ENCODE measurements at places on chromosomes 2 and 18.

- no peak for DNase-seq
Observed at GRCh38 chr18:41731884-41732283, 223.2 kb upstream of the PIK3C3 start.

DNA sequence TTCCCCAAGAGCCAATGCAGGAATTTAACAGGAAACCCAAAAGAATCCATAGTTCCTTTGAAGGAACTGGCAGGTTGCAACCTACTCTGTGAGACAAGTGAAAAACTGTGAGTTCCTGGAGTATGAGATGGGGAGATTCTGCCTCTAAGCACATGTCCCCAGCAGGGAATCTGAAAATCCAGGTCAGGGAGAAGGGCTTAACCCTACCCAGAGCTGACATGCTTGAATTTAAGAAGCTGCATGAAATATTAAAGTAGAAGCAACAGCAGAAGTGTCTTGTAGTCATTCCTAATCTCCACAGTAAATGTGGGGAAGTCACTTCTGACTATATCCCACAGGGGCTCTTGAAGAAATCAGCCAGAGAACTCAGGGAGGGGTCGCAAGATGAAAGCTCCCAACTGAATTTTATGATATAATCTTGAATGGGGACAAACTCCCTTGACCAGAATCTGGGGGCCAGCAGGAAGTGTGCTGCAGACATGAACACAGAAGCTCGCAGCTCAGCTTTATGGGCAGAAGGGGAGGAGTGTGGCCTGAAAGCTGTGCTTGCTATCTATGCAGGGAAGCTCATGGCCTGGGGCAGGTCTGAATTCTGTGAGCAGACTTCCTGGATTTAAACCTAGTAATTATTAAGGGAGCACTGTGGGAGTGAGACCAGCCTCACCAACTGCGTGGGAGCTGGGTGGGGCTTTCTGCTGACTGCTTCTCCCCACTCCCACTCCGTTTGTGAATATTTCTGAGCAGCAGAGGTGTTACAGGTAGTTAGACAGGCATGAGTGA, 184.1 kb upstream of the KYNU start:
- no peak for DNase-seq

DNA sequence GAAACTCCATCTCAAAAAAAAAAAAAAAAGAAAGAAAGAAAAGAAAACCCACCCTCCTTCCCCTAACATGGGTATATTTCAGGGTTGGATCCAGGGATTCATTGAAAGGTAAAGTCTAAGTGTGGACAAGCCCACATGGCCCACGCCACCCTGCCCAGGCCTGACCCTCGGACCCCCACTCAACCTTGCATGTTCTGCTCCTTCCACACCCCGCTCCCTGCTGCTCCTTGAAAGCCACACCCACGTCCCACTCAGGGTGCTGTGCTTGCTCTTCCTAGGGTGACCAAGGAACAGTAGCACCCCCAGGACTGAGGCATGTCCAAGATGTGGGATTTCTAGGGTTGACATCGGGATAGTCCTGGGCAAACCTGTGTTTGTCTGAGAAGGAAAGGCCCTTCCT, 172.7 kb upstream of the MYCN start:
- no peak for DNase-seq

DNA sequence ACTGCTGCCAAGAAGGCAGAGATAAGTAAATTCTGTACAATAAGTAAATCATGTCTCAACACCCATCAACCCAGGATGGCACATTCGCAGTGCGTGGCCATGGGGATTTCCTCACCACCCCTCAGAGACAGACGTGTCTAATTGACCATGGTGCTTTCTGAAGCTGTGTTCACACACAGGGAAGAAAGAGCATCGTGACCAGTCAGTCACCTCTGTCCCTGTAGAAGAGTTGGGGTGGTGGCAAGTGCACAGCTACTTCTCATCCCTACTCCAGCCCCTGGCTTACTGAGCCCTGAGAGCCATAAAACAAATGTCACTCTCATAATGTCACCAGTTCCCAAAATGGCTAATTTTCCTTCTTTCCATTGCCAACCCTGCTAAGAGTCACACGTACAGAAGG, 31.3 kb upstream of the MLPH start:
- no peak for DNase-seq

- DNase-seq = no peak
Observed at GRCh38 chr2:25304826-25305596, 36.7 kb downstream of the DNMT3A start.

DNA sequence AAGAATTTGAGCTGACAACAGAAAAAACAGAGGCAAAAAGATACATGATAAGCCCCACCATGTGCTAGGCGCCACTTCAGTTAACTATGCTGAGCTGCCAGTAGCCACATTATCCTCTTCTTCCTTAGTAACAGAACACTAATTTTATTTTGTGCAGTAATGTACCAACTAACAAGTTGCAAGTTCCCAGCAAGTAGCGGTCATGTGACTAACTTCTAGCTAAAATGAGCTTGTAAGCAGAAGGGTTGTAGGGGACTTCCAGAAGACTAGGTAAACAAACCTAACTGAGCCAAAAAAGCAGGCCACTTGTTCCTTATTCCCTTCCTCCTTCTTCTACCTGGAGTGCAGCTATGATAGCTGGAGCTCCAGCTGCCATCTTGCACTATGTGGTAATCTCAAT, 75.5 kb downstream of the DTNB start:
- DNase-seq = no peak

DNA sequence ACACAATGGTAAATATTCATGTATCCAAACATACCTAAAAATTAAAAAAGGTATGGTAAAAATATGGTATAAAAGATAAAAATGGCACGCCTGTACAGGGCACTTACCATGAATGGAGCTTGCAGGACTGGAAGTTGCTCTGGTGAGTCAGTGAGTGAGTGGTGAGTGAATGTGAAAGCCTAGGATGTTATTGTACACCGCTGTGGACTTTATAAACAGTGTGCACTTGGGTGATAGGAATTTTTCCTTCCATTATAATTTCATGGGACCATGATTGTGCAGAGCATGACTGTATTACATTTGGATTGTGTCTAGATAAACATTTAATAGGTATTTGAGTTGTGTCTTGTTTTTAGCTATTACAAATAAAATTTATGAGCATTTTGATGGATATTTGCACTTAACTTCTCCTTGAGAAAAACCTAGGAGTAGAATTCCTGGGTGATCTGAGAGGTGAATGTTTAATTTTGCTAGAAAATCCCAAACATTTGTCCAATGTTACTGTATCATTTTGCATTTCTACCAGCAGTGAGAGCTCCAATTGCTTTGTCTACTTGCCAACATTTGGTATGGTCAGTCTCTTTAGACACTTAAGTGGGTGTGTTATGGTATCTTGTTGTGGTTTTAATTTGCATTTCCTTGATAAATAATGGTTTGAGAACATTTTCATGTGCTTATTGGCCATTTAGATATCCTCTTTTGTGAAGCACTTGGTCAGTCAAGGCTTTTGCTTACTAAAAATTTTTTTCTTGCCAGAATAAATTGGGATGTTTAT, 81.7 kb downstream of the BCL2L11 start:
- DNase-seq = no peak

- DNase-seq = no peak
Observed at GRCh38 chr2:25050128-25050527, 8.3 kb downstream of the EFR3B start.

DNA sequence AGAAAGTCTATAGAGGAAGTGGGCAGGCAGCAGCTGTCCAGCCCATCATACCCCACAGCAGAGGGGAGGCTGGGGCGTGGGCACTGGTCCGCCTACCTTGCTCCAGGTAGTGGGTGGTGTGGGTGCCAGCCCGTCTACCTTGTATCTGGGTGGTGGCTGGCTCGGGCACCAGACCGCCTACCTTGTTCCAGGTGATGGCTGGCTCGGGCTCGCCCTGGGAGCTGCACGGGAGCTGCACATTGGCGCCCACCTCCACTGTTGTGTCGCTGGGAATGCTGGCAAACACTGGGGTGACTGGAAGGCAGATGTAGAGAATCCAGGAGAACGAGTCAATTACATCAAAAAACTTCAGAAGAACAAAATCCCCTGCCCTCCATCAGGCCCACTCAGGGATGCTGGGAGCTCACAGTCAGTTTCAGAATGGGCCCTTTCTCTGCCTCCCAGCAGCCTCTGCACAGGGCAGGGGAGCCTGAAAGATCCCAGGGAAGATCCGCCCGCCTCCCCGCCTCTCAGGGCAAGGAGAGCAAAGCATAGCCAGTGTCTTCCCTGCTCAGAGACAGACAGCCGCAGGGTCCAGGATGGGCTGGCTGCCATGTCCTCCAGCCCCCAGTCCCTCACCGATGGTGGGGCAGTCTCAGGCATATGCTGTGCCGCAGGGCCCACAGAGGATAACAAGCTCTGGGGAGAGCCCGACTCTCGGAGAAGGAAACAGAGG, 82.3 kb downstream of the PXDN start:
- DNase-seq = no peak

GRCh38 chr2:71157124-71157793, 26.8 kb downstream of the MPHOSPH10 start:
- DNase-seq = peak; percentile 75

- no peak for DNase-seq
Observed at GRCh38 chr2:134244086-134244485, 9.8 kb upstream of the MGAT5 start.

All from D341Med (cell line).